ENCODE measurements at places on chromosomes 11 and 22.
A peak's percentile ranks its signal among the peaks of the same experiment; 100 is the strongest.

- DNase-seq, result no peak
Measured at GRCh38 chr22:21025266-21025665, 7.1 kb downstream of the SLC7A4 start.

GRCh38 chr11:63858628-63859550 lies 20.0 kb downstream of the MARK2 start:
- DNase-seq, result no peak

DNA sequence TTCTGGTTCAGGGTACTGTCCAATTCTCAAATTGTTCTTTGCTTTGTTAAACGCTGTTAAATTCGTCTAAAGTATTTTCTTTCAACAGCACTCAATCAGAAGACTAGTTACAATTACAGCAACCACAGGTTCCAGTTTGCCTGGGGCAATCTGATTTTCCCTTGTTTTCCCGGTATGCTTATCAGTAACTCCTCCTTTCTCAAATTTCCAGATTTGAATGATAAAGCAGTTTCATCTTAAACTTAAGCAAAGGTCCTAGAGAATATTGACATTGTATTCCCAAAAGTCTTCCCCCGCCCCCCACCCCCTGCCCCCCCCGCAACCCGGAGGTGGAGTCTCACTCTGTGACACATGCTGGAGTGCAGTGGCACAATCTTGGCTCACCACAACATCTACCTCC lies 10.5 kb upstream of the USP28 start:
- DNase-seq, result no peak

- DNase-seq, result no peak
Measured at GRCh38 chr11:24866743-24867142, 369.9 kb downstream of the LUZP2 start.

GRCh38 chr22:49934160-49934890 lies 15.9 kb downstream of the CRELD2 start:
- DNase-seq, result no peak

GRCh38 chr22:20530368-20531153 lies 23.2 kb downstream of the MED15 start:
- DNase-seq, result no peak

DNA sequence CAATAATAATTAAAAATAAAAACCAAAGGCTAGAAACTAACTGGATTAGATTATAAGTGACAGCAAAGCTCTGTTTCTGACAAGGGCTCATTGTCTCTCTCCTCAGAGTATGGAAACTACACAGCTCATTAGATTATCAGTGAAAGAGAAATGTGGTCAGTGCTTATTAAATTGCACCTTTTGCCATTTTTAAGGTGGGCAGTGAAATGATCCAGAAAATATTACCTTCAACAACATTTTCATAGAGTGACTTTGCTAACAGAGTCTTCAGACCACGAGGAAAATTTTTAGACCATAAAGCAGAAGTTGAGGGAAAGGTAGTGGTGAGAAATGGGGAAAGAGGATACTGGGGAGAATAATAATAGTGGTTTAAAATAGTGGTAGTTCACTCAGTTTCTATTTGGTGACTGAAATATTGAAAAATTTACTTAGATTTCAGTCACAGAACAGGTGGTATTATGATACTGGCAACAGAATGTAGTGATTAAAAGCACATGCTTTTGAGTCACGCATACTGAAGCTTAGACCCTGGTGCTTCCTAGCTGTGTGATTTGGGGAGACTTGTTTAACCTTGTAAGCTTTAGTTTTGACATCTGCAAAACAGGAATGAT lies 684.0 kb upstream of the CCDC90B start:
- DNase-seq, result no peak

DNA sequence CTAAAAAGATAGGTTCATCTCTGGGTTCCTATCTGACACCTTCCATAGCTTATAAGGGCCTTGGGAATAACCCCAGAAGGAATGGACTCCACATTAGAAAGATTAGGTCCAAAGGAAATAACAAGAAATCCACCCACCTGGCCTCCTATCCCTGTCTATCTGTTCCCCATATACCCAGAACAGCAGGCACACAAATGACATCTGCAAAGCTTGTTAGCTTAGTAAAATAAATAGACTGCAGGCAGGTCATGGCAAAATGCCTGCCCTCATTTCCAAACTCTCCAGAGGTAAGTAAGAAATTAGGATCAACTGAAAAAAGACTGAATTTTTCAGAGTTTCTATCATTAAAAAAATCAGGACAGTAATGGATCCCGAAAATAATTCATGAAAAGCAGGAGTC lies 489.5 kb downstream of the DLG2 start:
- no peak for DNase-seq

GRCh38 chr11:16759857-16760508 lies 21.5 kb downstream of the C11orf58 start:
- DNase-seq, result no peak

DNA sequence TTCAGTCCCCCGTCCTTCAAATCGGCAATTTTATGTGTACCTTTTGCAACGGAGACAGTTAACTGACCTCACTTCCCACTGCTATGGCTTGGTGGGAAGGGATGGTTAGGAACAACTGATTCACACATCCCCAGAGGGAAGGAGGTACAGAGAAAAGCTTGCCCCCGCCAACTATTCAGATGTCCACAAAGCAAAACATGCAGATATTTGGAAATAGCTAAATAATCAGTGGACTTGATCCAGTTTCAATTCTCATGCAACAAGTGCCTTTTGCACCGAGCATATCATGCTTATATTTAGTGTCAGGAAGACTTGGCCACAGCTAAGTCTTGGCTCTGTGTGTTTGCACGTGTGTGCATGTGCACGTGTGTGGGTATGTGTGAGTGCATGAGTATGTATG lies 144.6 kb downstream of the SNX19 start:
- DNase-seq, result no peak

DNA sequence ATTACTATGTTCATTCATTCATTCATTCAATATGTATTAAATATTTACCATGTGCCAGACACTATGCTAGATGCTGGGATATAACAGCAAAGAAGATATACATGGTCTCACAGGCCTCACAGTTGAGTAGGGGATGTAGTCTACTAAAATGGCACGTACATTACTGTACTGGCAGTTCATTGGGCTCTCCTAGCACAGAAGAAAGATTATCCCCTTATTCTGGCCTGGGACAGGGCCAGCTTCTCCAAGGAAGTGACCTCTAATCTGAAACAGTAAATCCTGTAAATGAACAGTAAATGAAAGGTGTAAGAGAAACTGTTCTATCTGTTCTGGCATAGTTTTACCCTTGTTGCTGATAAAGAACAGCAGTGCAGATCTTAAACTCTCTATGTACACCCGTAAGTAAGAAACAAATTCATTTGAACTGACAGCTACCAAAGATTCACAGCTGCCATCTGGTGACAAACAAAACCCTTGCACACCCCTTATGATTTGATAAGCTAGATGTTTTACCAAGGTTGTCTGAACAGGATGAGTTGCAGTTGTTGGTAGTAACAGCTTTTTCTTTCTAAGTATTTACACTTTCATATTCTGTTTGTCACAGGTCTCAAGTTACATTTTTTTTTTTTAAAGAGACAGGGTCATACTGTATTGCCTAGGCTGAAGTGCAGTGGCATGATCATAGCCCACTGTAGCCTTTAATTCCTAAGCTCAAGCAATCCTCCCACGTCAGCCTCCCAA lies 263.1 kb downstream of the TMEM135 start:
- no peak for DNase-seq

DNA sequence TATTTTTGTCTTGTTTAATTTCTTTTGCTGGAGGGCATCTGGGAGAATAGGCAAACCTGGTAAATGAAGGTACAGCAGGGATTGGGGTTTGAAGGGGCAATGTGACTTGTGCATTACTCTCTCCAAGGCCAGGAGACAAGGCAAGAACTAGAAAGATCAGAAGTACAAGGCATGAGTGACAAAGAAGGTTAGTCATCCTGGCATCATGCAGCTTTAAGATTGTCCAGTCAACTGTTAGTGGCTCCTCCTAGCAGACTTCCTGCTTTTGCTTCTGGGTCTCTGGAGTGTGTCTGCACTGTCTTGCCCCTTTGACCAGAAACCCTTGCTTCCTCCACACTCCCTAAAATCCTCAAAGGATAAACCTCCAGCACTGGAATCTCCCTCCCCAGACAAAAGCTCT lies 27.2 kb upstream of the GLYATL1 start:
- no peak for DNase-seq

- no peak for DNase-seq
Measured at GRCh38 chr11:60087239-60087638, 1.2 kb upstream of the MS4A2 start.

DNA sequence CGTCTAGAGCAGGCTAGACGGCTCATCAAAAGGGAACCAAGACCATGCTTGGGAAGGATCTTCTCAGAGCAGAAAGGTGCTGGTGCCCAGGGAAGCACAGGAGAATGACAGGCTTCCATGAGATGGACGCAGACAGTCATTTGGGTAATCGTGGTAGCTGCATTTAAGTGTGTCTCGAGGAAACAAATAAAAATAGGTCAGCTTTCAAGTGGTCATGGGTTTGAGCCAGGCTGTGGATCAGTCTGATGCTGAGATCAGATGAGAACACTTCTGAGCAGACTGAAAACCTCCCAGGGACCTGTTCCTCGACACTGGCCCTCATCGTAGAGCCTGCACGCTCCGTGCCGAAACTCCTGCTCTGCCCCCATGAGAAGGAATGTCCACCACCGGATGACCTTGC lies 4.7 kb downstream of the CARS1 start:
- no peak for DNase-seq

DNA sequence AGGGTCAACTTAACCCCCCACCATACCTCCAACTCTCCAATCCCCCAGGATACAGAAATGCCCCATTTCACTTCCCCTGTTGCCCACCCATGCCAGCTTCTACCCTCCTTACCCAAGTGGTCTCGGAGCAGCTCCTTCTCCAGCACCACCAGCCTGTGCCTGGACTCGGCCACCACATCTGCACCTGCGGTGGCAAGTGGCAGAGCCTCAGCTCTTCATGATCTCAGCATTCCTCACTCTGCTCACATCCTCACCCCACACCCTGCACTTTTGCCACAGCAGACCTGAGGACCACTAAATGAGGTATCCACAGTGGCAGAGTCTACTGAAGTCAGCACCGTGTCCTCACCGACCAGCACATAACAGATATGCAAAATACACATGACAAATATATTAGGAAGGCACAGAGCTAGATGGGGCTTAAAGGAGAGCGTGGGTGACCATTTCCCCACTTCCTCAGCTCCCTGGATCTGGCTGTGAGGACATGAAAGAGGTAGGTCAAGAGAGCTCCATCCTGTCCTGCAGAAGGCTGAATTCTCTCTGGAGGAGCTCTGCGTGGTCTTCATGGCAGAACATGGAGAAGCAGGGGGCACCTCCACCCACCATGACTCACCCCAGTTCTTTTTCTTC lies 9.7 kb downstream of the NHERF4 start:
- DNase-seq, result no peak

- no peak for DNase-seq
Measured at GRCh38 chr22:48592488-48592887, 1235.2 kb downstream of the BRD1 start.

- DNase-seq, result peak; percentile 38
Measured at GRCh38 chr11:1336836-1337646, 27.6 kb upstream of the TOLLIP start.

- DNase-seq, result peak; percentile 42
Measured at GRCh38 chr11:63999349-64000025, 13.2 kb downstream of the OTUB1 start.

GRCh38 chr11:12802418-12803085 lies 128.3 kb downstream of the TEAD1 start:
- no peak for DNase-seq

GRCh38 chr22:26553056-26553752 lies 36.7 kb downstream of the TPST2 start:
- DNase-seq, result no peak

DNA sequence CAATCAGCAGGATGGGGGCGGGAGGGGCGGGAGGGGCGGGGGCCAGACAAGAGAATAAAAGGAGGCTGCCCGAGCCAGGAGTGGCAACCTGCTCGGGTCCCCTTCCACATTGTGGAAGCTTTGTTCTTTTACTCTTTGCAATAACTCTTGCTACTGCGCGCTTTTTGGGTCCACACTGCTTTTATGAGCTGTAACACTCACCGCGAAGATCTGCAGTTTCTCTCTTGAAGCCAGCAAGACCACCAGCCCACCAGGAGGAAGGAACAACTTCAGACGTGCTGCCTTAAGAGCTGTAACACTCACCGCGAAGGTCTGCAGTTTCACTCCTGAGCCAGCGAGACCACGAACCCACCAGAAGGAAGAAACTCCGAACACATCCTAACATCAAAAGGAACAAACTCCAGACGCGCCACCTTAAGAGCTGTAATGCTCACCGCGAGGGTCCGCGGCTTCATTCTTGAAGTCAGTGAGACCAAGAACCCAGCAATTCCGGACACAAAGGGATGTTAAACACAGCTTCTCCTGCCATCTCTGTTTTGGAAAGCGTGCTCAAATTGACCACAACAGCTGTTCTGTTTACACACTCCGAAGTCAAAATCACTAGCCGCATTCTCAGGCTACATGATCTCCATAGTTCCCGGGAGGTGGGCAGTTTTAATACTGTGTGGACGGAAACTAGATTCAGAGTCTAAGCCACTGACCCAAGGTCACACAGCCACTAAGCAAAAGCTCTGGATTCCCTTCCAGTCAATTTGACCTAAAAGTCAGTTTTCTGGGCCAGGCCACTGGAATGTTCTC lies 11.9 kb downstream of the PLAAT2 start:
- DNase-seq, result no peak

DNA sequence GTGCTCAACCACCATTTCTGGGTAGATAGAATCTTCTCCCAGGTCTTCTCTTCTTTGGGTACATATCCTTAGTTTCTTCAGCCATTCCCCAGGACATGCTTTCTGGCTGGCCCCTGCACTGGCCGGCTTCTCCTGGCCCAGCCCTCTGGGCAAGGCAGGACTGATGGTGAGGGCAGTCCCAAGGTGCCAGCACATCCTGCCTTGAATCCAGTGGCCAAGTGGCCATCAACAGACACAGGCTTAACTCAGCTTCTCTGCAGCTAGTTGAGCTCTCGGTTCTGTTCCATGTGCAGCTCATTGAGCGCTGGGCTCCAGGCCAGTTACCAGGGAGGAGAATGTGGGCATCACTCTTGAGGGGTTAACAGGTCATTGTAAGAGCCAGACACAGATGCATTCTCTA lies 17.6 kb downstream of the SMIM38 start:
- no peak for DNase-seq

DNA sequence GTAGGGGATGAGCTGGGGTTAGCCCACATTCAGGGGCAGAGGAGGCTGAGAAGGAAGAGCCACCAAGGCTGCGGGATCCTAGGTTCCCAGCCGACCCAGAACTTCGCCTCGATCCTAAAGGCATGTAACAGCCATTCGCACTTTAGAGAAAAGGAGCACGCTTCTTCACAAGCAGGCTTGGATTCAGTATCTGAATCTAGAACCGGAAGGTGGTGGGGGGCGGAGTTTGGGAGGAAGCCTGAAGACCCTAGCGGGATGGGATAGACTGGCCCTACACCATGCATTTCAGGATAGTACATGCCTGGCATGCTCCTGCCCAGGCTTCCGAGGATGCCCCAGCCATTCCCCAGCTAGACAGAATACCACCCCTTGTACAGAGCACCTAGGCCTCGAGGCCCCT lies 4.4 kb downstream of the SCARF2 start:
- DNase-seq, result no peak

GRCh38 chr11:46006418-46007070 lies 84.1 kb downstream of the LARGE2 start:
- DNase-seq, result no peak

- no peak for DNase-seq
Measured at GRCh38 chr11:126336671-126337101, 18.8 kb upstream of the ST3GAL4 start.
